ENCODE measurements at places on chromosomes 7 and 10.
A peak's percentile ranks its signal among the peaks of the same experiment; 100 is the strongest.

DNA sequence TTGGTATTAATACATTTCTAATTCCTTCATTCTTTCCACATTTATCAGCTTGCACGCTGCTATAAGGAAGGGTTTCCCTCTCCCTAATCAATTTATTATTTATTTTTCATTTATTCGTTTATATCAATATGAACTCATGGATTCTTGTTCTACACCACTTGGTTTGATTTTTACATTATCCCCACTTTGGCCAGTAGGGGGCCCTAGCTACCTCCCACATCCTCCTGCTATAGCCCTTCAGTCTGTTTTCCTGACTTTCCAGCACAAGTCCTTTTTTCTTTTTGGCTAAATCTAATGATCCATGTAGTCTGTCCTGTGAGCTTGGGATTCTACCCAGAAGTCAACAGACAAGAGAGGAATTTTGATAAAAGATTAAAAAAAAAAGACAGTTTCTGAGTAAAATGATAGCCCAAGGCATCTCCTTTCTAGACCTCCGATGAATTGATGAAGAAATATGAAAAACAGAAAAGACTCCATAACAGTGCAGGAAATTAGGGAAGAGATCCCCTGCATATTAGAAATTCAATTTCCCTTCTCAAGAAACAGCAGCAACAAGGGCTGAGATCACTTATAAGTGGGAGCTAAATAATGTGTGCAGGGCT is 47.7 kb downstream of the LYZL2 start:
- peak; percentile 12 for DNase-seq

DNA sequence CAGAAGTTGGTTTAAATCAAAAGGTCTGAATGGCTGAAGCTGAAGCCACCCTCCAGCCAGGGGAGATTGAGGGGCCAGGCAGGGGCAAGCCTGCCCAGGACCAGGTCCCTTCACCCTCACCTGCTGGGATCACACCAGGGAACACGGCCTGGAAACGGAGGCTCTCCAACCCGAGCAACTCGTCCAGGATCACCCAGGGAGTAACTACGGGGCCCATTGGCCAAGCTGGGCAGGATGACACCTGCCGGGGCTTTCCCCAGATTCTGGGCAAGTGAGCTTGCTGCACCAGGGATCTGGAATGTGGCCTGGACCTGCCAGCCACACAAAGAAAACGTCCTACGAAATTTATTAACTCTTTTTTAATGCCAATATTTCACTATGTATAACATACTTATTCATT is 30.4 kb upstream of the PPP2R2D start:
- DNase-seq, result no peak

- no peak for DNase-seq
These were observed 105.0 kb upstream of the HDAC9 start for GRCh38 chr7:18390535-18390907.

DNA sequence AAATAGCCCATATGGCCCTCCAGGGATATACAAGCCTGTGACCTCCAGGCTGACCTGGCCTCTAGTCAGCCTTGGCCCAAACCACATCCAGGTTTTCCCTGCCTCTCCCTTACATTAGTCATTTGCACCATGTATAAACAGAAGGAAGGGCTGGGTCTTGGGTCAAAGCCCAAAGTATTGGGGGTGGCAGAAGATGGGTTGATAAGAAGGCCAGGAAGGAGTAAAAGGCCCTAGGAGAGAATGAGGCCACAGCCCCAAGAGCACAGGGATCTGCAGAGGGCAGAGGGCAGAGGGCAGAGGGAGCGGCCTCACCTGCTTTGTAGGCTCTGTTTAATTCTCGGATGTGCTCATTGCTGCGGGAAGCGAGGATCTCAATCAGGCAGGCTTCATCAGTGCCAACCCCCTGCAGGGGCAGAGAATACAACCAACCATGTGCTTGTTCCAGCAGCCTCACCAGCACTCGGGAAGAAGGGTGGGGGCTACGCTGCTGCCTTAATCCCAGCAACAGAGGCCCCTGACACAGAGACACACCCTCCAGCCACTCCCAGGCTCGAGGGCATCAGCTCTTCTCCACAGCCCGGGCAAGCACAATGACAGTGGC is 31.3 kb downstream of the PLAC9 start:
- DNase-seq, result no peak

DNA sequence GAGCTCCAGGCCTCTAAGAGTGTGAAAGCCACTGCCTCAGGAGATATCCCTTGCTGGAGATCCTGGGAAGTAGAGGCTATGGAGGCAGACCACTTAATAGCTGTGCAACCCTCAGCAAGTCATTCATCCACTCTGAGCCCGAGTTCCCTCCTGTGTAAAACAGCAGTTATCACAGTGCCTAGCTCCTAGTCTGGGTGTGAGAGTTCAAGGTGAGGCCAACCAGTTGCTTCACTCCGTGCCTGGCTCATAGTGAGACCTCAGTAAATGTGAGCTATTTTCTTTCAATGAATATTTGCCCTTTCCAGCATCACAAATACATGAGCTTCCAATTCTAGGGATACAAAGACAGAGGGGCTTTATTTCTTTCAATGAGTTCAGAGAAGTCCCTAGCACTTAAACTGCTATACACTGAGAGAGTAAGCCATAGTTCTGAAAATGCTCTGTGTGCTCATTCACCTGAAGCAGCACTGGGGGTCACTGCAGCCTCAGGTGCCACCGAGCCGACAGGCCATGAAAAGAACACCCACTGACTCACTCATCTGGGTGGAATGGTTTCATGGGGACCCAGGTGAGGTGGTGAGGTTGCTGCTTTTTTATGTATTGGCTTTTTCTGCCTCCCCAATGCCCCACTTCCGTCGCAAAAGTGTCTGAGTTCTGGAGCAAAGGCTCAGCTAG is 259.8 kb downstream of the KCNMA1 start:
- no peak for DNase-seq

DNA sequence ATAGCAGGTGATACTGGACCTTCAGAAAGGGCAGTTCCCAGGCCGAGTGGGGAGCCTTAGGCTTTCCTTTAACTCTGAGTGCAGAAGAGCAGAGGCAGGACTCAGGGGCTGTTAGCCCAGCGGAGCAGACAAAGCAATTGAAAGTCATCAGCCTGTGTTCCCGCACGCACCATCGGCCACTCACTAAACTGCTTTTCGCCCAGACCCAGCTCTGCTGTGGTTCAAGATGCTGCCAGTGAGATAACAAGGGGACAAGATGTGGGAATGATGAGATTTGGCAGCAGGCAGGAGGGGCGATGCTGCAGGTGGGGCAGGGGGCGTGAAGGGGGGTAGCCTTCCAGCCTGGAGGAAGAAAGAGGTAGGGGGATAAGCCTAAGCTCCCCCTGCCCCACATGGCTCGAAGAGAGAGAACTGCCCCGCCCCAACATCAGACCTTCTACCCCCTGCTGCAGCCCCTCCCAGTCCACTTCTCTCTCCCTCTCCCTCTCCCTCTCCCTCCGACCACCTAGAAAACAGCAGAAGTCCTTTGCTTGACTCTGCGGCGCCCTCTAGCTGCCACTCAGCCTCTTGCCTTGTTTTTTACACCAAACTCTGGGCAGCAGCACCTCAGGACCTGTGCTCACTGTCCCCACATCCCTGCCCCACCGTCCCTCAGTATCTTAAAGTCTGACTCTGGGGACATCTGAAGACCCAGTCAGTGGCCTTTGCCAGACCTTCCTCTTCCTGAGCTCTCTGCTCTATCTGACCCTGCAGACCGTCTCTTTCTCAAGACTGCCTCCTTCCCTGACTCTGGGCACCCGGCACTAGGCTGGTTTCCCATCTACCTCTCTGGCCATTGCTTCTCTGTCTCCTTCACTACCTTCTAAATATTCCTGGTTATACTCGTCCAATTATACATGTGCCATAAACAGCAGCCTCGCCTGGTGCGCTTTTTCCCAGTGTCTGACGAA is 110.5 kb downstream of the C10orf105 start:
- DNase-seq, result peak; percentile 26

DNA sequence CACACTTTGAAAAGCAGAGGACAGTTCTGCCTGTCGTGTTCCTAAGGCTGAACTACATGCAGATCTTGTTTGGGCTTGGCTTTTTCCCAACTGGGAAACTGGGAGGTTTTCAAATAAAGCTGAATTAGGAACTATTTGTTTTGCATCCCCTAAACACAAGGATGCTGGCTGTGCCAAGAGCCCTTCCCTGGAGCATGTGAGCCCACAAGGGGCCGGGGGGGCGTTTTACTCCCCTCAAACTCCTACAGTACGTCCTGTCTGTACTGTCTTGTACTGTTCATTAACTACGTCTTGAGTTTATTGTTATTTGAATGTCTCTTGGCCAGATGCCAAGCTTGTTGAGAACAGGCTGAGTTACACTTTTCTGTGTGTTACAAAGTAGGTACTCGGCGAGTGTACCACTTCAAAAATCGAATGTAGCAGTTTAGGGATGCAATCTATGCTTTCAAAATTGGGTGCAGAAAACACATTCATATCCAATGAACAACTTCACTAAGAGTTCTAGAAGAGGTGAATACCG is 94.9 kb downstream of the GFRA1 start:
- DNase-seq, result no peak

GRCh38 chr10:15426115-15426514 is 55.0 kb upstream of the FAM171A1 start:
- no peak for DNase-seq

GRCh38 chr10:36475746-36476145 is 649.7 kb upstream of the ANKRD30A start:
- no peak for DNase-seq

- no peak for DNase-seq
These were observed 1.2 kb upstream of the CCDC6 start for GRCh38 chr10:59907537-59907917.

DNA sequence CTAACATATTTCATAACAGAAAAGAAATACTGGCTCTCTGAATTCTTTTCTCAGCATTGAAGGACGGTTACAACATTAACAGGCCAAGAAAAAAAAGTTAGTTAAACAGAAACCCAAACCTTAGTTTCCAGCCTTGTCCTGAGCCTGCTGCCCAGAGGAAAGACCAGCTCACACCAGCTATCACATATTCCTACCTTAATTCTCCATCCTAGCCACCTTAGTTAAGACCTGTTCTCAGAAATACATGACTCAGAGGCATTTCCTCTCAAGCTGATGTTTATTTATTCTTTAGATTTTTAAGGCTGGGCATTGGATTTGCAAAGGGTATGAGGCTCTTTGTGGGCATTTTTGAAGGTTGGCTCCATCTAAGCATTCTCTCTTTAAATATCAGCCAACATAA is 34.3 kb upstream of the ADAM12 start:
- DNase-seq, result no peak

DNA sequence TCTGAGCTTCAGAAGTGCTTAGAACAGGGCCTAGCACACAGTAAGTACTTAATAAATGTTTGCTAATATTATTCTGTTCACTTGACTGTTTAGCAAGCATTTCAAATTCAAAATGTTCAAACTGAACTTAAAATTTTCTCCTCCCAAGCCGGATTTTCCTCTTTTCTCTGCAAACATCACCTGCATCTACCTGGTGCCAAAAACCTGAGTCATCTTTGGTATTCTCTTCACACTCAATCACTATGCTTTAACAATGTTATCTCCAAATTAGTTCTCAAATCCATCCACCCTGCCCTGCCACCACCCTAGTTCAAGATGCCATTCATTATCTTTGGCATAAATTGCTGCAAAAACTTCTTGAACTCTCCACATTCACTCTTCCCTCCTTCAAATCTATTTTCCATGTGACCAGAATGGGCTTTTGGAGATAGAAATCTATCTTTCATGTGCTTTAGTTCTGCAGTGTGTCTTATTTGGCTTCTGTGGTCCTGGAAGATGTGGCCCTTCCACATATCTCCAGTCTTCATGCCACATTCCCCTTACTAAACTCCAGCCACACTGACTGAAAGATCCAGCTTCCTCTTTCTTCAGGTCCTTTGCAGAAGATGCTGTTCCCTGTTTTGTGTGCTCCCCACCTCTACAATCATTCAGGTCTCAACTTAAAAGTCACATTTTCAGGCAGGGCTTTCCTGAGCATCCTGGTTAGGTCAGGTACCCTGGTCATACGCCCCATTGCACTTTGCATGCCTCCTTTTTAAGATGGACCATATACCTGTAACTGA is 2.0 kb downstream of the GGCT start:
- DNase-seq, result peak; percentile 41

GRCh38 chr7:14978687-14979086 is 76.1 kb upstream of the DGKB start:
- DNase-seq, result no peak

GRCh38 chr7:55191926-55192692 is 173.0 kb upstream of the LANCL2 start:
- no peak for DNase-seq

DNA sequence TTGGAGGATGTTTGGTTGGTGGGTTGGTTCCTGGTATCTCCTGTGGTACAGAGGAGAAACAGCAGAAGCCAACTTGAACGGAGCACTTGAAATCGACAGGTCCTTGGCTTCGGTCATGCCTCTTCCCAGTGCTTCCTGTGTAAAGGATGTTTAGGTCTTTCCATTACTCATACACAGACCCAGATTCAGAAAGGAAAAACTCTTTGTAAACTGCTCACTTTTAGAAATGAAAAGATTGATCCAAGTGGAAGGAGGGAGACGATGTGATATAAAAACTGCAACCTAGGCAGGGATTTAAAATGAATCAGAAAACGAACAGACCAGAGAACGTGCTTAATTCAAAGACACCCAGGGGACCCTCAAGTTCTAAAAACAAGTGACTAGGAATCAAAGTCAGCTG is 338.4 kb downstream of the GALNT17 start:
- no peak for DNase-seq

DNA sequence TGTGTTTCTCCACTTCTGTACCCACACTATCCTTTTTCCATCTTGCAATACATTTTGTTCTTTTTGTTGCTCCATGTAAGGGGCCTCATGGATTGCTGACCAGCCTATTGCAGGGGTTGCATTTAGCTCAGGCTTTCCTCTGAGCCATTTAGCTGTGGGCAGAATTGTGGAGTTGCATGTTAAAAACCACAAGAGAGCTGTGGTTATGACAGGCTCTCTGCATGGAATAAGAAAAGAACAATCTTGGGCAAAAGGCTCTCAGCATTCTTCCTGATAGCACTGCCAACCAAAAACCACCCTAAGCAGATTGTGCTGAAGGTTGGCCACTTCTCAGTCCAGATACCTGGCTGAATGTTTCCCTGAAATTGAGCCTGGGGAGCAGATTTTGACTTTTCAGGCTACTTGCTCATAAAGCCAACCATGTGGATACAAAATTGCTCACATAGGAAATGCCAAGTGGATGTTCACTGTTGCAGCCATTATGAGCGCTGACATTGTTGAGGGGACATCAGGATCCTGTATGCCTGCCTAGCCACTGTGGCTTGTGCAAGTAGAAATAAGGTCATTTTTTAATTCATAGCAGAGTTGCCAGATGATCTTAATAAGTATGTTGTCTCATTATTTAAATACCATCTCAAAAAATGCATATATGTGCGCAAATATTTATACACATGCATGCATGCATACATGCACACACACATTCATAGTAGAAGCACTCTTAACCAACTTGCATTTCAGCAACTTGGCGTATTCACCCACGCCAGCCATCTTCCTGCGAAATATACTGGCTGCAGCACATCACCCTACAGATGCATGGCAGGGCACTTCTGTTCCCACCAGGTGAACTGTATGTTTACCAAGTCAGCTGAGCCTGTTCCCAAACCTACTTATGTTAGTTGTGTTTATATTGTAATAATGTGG is 695.4 kb downstream of the LRMDA start:
- no peak for DNase-seq

GRCh38 chr7:75599244-75599781 is 107.2 kb downstream of the SPDYE5 start:
- DNase-seq, result no peak

GRCh38 chr10:110498982-110499795 is 1.5 kb downstream of the DUSP5 start:
- DNase-seq, result no peak

- no peak for DNase-seq
These were observed 1.2 kb upstream of the EVX1 start for GRCh38 chr7:27241189-27242056.

Measured in AML-193 (cell line).